ENCODE measurements at places on chromosomes 13 and 19.
A peak's percentile ranks its signal among the peaks of the same experiment; 100 is the strongest.

GRCh38 chr19:54506079-54506478 is 3.4 kb downstream of the LAIR2 start:
- no peak for DNase-seq

GRCh38 chr13:99432609-99433542 is 68.4 kb upstream of the TM9SF2 start:
- peak; percentile 92 for DNase-seq

DNA sequence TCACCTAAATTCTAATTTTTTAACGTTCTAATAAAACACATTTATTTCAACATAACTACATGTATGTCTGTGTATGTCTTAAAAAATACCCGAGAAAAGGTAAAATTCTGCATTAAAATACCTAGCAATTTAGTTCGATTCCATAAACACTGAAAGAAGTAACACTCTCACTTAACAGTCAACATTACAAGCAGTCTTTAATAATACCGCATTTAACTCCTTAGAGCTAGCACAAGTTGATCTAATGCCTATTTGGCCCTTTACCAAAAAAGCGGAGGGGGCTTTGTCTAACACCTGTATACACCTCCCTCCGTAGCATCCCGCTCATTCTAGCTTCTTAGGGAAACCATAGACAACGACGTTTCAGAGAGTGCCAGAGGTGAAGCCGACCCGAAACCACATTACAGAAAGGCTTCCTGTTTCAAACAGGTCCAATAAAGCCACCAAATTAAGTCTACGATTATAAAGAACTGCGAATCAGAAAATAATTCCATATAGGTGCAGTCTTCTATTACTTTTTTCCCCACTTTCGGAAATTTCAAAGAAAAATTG is 1.2 kb downstream of the SPART start:
- peak; percentile 50 for DNase-seq

DNA sequence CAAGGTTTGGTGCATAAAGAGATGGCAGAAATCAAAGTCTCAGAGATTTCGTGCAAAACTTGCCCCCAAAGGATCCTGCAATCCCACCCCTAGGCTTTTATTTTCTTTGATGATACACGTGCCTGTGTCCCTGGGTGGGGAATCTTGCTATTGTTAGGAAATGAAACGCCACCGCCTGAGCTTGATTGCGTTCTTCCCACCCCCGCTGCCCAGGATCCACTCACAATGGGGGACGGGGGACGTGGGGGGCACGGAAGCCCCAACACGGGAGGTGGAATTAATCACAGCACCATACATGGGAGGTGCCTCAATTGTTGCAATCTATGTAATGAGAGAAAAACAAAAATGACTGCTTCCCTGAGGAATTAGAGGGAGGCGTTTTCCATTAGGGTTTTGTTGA is 39.6 kb downstream of the ZNRF4 start:
- no peak for DNase-seq

DNA sequence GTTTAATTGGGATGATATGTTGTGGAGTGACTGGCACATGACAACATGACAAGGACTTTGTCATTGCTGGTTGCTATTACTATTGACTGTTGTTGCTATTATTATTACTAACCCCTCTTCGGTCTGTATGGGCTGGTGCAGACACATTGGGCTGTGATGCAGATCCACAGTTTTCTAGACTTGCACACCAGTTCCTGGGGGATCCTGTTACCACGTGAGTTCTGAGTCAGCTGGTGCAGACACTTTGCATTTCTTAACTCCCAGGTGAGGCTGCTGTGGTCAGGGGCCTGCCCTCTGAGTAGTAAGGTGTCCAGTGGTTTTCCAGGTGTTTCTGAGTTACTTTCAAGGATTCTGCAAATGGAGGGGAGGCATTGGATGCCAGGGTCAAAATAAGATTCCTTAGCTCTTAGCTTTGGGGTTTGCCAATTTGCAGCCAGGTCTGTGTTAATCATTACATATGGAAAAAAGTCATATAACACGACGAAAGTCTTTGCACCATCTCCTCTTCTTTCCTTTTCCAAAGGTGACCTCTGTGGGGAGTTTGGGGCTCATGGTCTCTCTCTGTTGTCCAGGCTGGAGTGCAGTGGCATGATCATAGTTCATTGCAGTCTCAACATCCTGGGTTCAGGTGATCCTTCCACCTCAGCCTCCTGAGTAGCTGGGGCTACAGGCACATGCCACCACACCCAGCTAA is 19.3 kb downstream of the BICRA start:
- no peak for DNase-seq

- no peak for DNase-seq
These were observed 8.1 kb downstream of the DGKH start for GRCh38 chr13:42056583-42056982.

DNA sequence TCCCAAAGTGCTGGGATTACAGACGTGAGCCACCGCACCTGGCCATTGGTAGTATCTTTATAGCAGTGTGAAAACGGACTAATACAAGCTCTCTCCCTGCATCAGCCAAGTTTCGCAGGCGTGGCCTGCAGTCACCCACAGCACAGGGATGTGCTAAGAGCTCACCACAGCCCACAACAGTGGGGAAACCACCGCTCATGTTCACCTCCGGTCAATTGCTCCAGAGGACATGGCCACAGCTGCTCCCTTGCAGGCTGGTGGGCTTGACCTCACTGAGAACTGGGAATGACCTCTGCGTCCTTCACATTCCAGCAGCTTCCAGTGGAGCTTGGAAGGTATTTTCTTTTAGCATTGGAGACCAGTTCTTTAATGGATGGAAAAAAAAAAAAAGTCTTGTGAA is 156.4 kb downstream of the KCTD15 start:
- no peak for DNase-seq

DNA sequence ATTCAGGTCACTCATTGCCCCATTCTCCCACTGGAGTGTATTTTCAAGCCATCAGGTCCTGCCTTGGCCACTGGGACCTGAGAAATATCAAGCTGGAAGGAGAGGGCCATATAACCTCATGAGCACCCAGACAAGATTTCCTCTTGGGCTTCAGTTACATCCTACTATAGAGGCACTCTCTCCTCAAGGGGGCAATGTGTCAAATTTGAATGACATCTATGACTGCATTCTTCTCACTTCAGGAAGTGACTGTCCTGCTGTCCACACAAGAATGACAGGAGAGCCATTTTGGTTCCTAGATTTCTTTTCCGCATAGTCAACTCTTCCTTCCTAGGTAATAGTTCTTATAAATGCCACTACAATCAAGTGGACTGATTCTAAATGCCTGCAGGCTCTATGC is 416.2 kb downstream of the DIAPH3 start:
- DNase-seq: no peak

DNA sequence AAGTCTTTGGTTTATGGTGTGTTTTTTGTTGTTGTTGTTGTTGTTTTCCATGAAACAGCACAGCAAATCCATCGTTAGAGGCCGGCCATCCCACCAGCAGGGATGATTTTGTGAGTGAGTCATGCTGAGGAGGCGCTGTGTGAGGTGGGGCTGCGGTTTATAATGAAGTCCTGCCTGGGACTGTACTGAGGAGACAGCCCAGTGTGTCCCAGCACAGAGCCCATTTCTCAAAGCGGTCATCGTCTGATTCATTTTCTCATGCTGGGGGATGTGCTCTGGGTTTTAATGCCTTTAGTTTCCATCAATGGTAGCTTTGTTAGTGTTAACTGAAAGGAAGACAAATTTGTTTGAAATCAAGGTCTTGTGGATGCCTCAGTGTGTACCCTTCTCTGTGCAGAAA is 129.3 kb upstream of the SERP2 start:
- no peak for DNase-seq

GRCh38 chr13:70405266-70405665 is 297.0 kb upstream of the KLHL1 start:
- no peak for DNase-seq

DNA sequence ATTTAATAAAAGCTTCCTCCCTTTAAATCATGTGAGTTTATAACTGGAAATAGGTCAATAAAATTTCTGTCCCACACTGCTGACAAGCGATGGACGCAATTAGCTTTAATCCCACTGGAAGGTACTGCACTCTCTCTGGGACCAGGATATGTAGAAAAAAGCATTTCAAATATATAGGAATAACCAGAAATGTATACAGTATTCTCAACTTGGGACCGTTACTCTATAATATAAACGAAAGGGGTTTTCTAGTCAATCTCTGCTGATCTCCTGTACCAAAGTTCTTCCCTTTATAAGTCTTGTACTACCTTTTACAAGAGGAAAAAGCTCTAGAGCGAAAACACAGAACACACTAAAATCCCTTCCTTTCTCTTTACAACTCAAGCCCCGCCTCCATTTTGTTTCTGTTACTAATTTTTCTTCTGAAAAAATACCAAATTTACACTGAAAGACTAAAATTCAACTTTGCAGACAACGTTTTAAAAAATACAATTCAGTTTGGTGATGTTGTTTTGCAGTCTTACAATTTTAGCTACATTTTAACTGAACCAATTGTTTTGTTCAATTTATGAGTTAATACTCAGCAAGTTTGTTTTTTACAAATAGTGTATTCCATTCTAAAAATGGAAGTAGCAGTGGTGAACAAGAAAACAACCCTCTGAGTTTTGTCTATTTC is 1.7 kb upstream of the USPL1 start:
- peak; percentile 53 for DNase-seq

DNA sequence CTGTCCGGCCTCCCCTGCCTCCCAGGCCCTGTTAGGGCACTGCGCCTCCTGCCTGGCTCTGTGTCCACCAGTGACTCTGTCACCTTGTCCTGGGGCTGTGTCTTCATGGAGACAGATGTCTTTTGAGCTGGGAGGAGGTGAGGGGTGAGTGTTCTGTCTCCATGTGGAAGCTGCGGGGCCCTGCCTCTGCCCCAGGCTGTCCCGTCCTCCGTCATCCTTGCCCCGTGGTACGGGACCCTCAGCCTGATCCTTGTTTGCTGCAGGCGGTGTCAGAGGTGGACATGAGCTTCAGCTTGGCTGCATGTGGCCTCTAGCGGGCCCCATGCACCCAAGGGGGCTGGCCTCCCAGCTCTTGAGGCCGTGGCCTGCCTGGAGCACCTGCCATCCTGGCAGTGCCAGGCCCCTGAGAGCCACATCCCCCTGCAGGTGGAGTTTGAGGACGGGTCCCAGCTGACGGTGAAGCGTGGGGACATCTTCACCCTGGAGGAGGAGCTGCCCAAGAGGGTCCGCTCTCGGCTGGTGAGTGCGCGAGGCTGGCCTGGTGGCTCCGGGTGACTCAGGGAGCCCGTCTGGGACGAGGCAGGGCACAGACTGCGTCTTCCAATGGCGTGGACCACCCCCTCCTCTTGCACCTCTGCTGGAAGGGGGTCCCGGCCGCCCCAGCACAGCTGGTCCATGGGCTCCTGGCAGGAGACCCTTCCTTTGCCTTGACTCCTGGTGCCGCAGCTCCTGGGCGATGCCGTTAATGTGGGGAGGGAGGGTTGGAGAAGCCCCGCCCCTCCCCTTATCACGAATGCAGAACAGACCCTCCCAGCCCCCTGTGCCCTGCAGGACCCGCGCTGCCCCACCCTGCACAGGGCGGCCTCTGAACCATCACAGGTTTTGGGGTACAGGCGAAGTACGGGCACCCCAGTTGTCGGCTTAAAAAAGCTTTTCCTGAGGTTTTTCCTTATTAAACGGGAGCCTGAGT is 181.3 kb downstream of the KDM4B start:
- DNase-seq: no peak

GRCh38 chr19:1854039-1854541 is 5.8 kb upstream of the REXO1 start:
- no peak for DNase-seq

GRCh38 chr13:73722120-73722519 is 412.1 kb downstream of the KLF12 start:
- peak; percentile 34 for DNase-seq

GRCh38 chr13:109545931-109546330 is 240.5 kb downstream of the IRS2 start:
- DNase-seq: no peak

- DNase-seq: peak; percentile 40
These were observed 1.3 kb downstream of the FAM174C start for GRCh38 chr19:1276628-1277022.

GRCh38 chr13:23956106-23956505 is 58.8 kb upstream of the C1QTNF9B start:
- DNase-seq: no peak

GRCh38 chr19:42529248-42529764 is 1.0 kb upstream of the CEACAM1 start:
- peak; percentile 69 for DNase-seq

DNA sequence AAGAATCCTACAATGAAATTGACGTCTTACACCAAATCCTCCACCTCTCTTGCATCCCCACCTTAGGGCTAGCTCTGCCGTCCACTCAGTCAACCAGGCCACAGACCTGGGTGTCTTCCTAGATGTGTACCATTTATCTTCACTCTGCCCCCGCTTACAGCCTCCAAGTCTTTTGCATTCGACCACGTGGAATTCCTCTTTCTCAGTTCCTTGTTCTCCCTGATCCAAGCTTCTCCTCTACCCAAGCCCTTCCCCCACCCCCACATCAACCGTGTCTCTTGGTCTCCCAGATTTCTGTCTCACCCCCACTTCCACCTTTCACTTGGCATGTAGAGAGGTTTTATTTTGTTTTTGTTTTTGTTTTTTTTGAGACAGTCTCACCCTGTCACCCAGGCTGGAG is 1.2 kb upstream of the DMWD start:
- no peak for DNase-seq

GRCh38 chr19:35729021-35729420 is 11.2 kb downstream of the KMT2B start:
- no peak for DNase-seq

- DNase-seq: no peak
These were observed 243.8 kb upstream of the MAB21L1 start for GRCh38 chr13:35720290-35720689.

DNA sequence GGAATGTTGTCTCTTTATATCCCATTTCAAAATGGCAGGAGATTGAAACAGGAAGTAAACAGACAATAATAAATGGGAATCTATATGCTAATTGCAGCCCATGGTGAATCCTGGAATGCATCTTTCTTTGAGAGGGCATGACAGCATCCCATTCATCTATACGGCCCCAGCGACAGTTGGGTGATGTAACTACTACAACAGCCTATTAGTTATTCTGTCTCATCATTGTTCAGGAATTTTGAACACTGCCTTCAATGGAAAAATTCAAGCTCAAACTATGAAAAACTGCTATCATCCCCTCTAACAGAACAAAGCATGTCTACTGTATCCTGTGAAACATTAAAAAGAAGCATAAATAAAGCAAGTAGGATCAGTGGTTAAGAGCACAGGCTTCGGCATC is 262.1 kb downstream of the DCT start:
- no peak for DNase-seq

- DNase-seq: no peak
These were observed 9.6 kb downstream of the DPP9 start for GRCh38 chr19:4714016-4714415.

- peak; percentile 63 for DNase-seq
These were observed 1.7 kb downstream of the IRS2 start for GRCh38 chr13:109784590-109785140.

- peak; percentile 2 for DNase-seq
These were observed 505 bp upstream of the ZIC2 start for GRCh38 chr13:99980824-99981734.

- no peak for DNase-seq
These were observed 19.6 kb upstream of the PCCA start for GRCh38 chr13:100069278-100069677.

GRCh38 chr19:7078008-7078407 is 8.5 kb downstream of the ZNF557 start:
- DNase-seq: no peak

GRCh38 chr19:7904074-7905020 is 670 bp downstream of the MAP2K7 start:
- DNase-seq: peak; percentile 89
